LoVo (cell line): ENCODE measurements at places on chromosomes 11 and 22.

DNA sequence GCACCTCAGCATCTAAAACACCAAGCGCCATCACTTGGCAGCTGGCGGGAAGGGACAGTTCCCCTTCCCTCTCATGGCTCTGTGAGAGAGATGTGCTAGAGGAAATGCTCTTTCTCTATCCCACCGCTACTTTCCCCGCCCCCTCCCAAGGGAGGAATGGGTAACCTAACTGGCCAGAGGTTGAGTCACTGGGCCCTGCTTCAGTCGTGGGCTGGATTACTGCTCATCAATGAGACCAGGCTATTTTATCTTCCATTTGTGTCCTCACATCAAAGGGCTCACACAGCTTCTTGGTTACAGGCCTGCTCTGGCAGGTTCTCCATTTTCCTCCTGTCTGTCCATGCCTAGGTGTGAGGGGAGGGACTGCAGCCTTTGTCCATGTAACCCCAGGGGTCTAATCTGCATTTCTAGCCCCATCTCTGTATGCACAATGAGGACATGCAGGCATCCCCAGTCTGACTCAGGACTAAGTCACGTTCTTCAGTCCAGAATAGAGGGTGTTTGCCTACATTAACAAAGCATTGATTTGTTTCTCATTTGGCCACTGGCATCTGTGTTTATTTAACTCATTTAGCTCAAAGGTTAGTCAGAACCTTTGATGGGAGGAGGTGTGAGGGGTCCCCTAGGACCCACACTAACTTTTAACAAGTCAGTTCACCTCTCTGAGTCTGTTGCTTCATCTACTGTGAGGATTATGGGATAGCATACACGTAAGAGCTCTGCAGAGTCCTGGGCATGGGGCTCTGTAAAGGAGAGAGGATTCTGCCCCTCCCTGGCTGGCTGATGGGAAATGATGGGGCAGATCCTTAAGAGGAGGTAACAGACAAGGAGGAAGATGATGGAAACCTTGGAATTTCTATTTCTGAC is 99.1 kb downstream of the XRRA1 start:
- no peak for DNase-seq

DNA sequence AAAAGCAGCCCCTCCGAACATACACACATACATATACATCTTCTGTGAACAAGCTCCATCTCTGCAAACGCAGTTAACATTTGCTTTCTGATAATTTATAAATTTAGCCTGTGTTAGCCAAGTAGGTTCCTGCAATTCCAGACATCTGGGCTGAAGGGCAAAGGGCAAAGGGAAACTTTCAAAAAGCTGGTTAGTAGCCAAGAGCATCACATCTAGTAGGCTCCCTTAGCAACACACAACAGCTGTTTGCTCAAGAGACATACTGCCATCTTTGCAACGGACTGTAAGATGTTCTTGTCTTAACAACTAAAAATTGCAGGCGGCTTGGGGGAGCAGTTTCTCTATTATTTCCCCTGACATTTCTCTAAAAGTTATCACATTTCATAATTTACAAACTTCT is 134.9 kb downstream of the RBFOX2 start:
- no peak for DNase-seq

DNA sequence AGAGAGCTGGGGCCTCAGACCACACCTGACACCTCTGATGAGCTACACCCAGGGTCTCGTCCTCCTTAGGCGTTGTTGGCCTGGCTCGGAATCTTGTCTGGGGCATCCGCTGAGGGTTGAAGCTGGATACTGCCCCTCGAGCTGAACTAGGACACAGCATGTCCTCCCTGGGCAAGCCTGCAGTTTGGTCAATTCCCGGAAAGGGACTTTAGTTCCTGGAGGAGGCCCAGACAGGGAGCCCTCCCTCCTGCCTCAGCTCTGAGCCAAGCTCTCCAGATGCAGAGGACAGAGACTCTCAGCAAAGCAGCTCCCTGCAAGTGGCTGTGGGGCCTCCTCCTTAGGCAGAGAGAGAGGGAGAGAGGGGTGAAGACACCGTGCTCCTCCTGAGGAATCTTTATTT is 4.9 kb downstream of the APOL3 start:
- DNase-seq: no peak

GRCh38 chr11:42337786-42338455 is 878.5 kb upstream of the LRRC4C start:
- no peak for DNase-seq

- peak; percentile 62 for DNase-seq
Measured at GRCh38 chr22:24938741-24939341, 7.7 kb downstream of the LHFPL7 start.

DNA sequence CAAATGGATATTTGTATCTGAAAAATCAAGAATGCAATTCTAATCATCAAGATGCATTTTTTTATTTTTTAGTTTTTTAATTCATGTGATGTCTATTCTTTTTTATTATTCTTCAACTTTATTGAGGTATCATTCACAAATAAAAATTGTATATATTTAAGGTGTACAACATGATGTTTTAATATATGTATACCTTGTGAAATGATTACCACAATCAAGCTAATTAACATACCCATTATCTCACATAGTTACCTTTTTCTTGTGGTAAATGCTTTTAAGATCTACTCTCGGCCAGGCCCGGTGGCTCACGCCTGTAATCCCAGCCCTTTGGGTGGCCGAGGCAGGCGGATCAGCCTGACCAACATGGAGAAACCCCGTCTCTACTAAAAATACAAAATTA is 3.7 kb downstream of the HBB start:
- DNase-seq: no peak

DNA sequence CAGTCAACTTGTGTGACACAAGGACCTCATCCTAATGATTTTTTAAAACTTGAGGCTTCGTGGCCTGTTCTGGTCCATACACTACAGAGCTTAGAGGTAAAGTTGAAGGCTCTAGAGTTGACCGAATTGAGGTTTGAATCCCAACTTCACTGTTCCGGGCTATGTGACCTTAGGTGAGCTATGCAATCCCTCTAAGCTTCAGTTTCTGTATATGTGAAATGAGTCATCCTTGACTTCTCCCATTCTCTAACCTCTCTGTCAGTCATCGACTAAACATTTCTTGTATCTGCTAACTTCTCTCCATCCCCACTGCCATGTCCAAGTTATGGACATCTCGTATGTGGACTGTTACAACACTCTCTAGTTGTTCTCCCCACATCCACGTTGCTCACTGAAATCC is 178.2 kb upstream of the TMEM45B start:
- DNase-seq: no peak

DNA sequence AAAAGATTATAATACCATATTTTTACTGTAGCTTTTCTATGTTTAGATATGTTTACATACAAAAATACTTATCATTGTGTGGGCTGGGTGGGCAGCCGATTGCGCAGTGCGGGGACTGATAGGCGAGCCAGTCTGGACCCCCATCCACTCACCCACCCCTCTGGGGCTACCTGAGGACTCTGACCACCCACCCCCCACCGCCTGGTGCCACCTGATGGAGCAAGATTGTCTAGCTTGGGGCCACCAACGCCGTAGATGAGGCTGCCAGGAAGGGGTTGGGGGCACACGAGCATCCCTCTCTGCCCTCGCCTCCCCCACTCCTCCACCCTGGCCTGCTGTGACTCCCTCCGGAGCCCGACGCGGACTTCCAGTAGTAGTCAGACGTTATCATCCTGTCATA is 32.4 kb downstream of the MIF start:
- DNase-seq: no peak

GRCh38 chr11:61445516-61445915 is 15.6 kb downstream of the SDHAF2 start:
- DNase-seq: no peak

- DNase-seq: no peak
Measured at GRCh38 chr22:38831166-38831945, 12.5 kb downstream of the NPTXR start.

- DNase-seq: no peak
Measured at GRCh38 chr11:105619556-105619955, 9.7 kb downstream of the GRIA4 start.

GRCh38 chr11:95134491-95134890 is 44.8 kb downstream of the ENDOD1 start:
- DNase-seq: no peak

DNA sequence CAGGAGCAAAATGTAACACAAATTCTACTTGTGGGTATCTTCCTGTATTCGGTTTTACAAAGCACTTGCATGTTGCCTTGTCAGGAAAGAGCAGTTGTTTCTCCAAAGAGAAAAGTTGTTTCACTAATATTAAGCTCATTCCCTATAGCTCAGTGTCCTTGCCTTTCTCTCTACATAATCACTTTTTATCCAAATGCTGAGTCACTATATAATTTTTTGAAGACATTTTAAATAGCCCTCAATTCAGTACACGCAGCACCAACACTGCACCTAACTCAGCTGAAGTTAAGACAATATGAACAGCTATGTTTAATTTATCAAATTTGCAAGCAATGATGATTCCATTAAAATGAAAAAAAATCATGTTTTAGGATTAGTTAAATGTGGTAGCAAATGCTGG is 14.5 kb upstream of the MRTFA start:
- DNase-seq: no peak

- no peak for DNase-seq
Measured at GRCh38 chr11:100561323-100561722, 125.8 kb upstream of the ARHGAP42 start.

DNA sequence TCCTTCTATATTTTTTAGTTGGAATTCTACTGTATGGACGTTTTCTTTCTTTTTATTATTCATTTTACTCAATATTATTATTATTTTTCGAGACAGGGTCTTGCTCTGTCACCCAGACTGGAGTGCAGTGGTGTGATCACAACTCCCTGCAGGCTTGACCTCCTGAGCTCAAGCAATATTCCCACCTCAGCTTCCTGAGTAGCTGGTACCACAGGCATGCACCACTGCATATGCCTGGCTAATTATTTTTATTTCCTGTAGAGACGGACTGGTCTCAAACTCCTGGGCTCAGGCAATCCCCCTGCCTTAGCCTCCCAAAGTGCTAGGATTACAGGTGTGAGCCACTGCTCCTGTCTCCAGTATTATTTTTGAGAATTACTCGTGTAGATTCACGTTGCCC is 34.0 kb upstream of the CCDC134 start:
- no peak for DNase-seq

DNA sequence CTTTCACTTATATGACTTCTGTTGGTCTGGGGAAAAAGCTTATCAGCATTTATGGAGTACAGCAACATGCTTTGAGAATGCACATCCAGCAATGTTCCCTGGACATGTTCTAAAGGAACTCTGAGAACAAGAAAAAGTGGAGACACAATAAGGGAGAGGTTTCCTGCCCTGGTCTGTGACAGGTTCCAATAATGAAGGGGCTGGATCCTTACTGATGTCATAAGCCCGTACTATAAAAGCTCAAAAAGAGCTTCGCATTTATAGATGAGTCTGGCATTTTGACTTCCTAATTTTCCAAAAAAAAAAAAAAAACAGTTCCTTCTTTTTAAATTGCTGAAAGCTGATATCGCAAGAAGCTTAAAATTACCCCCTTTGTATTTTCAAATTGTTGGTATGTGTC is 129.1 kb downstream of the MPPED2 start:
- DNase-seq: no peak

DNA sequence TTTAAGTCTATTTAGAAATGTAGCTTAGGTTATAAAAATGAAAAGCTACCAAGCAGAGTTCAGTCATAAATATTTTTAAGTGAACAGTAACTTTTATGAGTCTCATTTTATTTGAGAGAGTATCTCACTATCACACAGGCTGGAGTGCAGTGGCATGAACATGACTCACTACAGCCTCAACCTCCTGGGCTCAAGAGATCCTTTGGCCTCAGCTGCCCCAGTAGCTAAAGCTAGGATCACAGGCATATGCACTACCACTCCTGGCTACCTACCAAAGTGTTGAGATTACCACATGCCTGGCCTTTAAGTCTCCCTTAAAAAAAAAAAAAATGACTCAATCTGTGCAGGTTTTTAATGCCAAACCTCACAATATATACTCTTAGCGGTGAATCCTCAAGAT is 34.7 kb upstream of the CLNS1A start:
- DNase-seq: peak; percentile 32

- no peak for DNase-seq
Measured at GRCh38 chr22:31530823-31531195, 34.5 kb downstream of the SFI1 start.

DNA sequence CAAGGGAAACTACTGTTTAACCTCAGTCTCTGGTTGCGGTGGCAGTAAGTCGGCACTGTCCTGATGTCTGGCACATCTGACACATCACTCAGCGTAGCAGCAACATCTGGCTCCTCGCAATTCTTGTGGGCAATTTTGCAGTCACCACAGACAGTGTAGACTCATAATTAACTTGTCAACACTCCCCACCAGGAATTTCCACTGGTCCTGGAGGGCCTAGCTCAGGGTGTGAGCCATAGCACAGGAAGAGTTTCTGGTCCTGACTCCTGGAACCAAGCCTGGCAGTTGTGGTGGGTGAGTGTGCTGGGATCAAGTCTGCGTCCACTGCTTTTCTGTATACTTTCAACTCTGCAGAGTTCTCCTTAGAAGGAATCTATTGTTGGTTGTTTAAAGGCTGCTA is 209.7 kb downstream of the SNX19 start:
- DNase-seq: no peak

- no peak for DNase-seq
Measured at GRCh38 chr22:35359380-35360065, 21.4 kb upstream of the HMOX1 start.

DNA sequence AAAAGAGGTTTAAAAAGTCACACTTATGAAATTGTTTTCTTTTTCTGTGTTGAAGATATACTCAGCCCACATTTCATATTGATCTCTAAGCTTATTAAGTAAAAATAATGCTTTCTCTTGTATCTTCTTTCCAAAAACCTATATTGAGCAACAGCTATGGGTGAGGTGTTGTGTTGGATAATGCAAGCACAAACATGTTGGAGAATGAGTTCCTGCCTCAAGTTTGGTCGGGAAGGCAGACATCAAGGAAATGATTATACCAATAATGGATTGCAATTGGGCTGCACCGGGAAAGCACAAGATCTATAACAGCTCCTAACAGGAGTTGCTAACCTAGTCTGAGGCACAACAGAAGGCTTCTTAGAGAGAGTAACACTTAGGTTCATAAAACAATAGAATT is 308.9 kb upstream of the MPPED2 start:
- DNase-seq: no peak

DNA sequence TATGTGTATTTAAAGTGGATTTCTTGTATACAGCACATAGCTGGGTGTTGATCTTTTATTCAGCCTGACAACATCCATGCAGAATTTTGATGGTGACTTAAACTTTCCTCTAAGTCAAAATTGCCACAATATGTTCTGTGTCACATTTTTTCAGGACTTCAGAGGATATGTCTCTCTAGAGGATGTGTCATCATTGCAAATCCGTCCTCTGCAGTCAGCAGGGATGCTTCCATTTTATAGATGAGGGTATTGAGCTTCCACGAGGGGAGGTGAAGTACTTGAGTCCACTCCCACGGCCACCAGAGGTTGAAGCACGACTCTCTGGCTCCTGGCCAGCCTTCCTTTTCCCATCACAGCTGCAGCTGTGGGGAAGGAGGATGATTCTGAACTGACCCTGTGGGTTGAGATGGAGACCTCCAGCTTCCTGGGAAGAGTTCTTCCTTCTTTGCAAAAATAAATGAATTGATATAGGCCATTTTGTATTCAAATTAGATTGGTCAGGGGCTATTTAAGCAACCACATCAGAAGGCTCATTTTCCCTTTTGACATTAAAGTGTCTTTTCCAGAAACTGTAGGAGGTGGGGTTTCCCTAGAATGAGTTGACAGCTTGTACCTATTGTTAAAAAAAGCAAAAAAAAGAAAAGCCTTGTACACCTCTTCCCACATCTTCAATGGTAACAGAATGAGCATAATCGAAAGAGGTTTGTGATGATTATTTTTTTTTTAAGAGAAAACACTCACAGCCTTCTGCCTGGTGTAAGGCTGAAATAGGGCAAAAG is 55.2 kb upstream of the MYEOV start:
- DNase-seq: no peak

- DNase-seq: no peak
Measured at GRCh38 chr11:79600711-79601110, 159.9 kb upstream of the TENM4 start.

GRCh38 chr11:75849894-75850293 is 34.9 kb downstream of the UVRAG start:
- no peak for DNase-seq
